Fibroblast of the aortic adventitia (primary cell): ENCODE measurements at places on chromosomes 1 and 21. TPM values are rescaled to one million over a fixed set of nuclear protein-coding genes. Genes with fewer than 3 reads are reported as not detected.

The KCND3 gene
- total RNA-seq, result 0.09 and 5.2 TPM in 2 replicates

The GCLM gene
- 13.2 and 35.2 TPM in 2 replicates for total RNA-seq

DNA sequence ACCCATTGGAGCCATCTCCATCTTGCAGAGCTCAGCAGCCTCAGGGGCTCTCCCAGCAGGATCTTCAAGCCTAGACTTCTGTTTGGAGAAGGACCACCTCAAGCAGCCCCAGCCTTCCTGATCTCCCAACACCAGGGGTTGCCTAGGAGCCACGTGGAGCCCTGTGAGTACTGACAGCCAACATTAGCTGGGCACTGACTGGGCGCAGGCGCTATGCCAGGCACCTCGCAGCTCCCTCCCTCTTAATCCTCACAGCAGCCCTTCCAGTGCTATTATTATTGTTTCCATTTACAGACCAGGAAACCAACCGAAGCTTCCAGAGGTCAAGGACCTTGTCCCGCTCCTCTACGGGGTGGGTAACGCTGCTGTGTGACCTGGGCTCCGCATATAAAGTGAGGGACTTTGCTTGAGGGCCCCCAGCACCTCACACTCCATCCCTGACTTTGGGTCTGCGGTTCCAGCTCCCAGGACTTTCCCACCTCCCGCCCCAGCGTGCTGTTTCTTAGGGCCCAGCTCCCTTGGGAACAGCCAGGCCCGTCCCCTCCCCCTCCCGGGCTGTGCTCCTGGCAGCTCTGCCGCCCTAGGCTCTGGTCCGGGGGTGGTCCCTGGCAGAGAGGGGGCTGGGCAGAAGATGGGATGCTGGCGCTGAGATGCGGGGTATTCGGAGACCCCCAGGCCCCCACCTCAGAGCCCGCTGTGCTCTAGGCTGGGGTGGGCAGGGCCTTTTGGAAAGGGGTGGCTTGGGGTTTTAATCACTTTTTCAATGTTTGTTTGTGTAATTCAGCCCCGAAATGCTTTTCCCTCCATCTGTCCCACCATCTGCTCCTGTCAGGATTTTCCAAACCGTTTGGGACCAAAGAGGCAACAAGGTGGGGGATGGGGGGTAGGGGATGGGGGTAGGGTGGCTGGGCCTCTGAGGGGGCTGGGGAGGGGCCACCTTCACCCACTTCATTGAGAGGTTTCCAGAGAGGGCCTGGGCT lies 4.1 kb upstream of the HPCA start:
- DNase-seq, result no peak

The CFAP141 gene
- total RNA-seq, result not detected in 2 replicates

DNA sequence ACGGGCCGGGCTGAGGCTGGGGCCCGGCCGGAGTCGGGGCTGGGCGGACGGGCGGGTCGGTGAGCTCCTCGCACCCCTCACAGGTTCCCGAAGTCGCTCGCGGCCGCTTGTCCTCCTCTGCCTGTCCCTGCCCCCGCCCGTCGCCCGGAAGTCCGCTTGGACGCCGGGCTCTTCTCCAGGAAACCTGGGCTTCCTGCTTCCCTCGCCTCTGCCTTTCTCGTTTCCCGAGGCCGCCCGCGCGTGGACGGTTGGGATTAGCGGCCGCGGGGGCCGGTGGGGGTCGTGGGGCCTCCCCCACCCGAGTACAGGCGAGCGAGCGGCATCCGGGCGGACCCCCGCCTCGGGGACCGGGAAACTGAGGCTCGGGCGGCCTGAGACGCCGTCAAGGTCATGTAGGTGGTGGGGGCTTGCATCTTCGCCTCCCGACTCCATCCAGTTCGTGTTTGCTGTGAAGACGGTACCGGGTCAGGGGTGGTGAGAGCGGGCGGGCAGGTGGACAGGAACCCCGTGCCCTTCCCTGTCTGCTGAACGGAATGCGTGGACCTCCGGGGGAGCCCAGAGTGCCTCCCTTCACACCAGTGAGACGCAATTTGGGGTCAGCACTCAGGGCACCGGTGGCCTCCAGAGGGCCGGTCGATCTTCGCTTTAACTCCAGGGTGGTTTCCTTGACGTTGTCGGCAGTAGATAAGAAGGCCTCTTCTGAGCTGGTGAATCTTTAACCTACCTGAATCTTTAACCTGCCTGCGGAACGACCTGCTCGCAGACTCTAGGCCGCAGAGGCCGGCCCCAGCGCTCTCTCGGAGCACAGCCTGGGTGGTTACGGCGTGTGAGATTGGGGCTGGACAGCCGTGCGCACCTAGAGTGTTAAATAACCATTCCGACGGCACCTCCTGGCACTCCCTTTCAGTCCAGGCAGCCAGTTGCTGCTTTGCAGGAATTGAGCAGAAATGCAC lies 686 bp downstream of the ARF1 start:
- DNase-seq, result peak; percentile 22

The SELP gene
- total RNA-seq, result under 0.01 TPM in 1 of 2 replicates, not detected in the other

DNA sequence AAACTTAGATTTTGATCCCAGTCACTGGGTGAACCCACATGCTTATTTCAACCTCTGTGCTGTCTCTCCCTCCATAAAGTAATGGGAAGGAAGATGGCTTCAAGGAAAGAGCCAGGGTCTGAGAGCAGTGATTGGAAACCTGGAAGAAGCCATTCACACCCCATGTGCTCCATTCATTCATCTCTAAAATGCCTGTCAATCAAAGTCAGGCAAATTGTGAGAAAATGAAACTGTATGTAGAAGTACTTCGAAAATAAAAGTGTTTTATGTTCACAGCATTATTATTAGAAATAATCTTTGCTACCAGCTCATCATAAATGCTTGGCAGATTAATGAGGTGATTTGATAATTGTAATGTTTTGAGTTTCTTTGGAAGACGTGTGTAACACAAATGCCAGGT lies 61.0 kb downstream of the ACP6 start:
- DNase-seq, result no peak

GRCh38 chr1:37477198-37477931 lies 3.0 kb downstream of the ZC3H12A start:
- DNase-seq, result peak; percentile 50

The C1orf56 gene
- total RNA-seq, result 0.82 and 3.3 TPM in 2 replicates

The TFF1 gene
- not detected in 2 replicates for total RNA-seq

The MYCBP gene
- total RNA-seq, result 8.9 and 10.5 TPM in 2 replicates

DNA sequence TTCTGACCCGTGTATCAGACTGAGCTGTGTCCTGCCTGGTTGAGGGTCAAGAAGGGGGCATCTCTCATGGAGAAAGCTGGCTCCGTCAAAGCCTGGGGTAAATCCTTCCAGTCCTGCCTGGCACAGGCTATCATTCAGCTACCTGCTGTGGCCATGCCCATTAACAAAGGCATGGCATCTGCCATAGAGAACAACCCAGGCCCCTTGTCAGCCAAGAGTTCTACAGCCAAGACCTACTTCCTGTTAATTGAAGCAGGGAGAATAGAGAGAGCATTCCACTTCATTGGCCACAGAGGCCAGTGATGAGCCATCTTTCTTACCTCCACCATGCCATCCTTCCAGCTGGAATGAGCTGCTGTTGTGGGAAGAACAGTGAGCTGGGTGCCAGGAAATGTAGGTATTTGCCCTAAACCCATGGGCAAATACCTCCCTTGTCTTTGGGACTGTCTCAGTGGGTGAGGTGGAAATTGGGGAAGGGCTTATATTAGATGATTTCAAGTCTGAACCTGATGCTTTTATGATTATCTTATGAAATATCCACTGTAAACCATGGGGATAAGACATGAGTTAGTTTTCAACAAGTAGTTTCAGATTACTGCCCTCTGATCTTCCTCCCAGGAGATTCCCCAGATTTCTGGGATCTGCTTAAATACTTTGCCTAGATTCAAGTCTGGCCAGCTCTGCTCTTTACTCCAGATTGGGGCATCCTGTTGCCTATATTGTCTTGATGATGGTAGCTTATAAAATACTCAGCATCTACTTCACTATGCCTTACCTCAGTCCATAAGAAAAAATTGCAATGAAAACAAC lies 11.2 kb upstream of the KCNQ4 start:
- no peak for DNase-seq

- no peak for DNase-seq
Observed at GRCh38 chr1:12081648-12082396, 18.7 kb downstream of the TNFRSF8 start.

The OR6N1 gene
- total RNA-seq, result 0.16 TPM in 1 of 2 replicates, not detected in the other

- peak; percentile 34 for DNase-seq
Observed at GRCh38 chr1:165737196-165737595, 31.5 kb downstream of the TMCO1 start.

The MYOM3 gene
- total RNA-seq, result under 0.01 TPM in 1 of 2 replicates, not detected in the other

The SERTAD4 gene
- 16.7 TPM in 1 of 2 replicates, not detected in the other for total RNA-seq

- no peak for DNase-seq
Observed at GRCh38 chr1:226123591-226124471, 61.3 kb downstream of the H3-3A start.

The ILDR2 gene
- total RNA-seq, result 0.09 and 0.25 TPM in 2 replicates

- no peak for DNase-seq
Observed at GRCh38 chr1:229368347-229368746, 25.5 kb upstream of the CCSAP start.

The S100A12 gene
- not detected in 2 replicates for total RNA-seq

The TMEM269 gene
- 0.09 TPM in 1 of 2 replicates, not detected in the other for total RNA-seq

DNA sequence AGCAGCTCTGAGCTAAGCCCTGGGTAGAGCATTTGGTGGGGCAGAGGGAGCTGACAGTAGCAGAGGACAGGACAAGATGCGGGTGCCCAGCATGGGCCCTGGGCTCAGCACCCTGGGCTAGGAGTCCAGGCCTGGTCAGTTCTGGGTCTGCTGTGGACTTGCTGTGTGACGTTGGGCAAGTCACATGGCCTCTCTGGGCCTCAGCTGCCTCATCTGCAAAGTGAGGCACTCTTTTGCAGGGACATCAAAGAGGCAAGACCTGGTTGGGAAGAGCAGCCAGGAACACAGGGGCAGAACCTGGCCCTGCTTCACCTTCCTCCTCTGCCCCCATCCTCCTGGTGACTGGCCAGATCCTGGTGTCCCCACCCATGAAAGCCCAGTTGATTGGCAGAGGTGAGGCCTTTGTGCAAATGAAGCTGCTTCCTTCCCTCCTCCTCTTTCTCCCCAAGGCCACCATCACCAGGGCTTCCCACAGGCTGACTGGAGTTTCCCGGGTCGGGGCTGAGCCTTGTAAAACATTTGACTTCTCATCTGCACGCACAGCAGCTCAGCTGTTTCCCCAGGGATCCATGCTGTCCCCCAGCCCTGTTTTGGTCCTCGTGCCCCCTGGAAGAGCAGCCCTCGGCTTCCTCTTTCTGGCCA lies 350.5 kb downstream of the MATN1 start:
- DNase-seq, result no peak

The S100A14 gene
- total RNA-seq, result 0.18 TPM in 1 of 2 replicates, not detected in the other

DNA sequence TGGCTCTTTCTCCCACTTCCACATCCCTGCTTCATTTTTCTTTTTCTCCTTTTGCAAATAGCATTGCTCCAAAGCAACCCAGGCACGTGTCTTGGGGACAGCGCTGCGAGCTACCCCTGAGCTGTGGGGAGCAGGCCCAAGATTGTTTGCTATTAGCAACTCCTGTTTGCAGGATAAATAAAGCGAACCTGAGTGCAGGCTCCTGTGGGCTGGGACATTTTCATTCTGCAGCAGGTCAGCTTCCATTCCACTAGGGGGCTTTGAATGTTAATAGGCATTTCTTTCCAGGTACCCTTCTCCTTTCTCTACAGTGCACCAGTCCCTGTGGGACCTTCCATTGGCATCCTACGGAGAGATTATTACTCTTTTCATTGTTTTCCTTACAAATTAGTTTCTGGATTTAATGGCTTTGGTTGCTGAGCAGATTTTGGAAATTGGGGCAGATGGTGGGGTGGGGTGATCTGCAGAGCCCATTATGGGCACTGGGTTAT lies 54.0 kb downstream of the OLFML3 start:
- no peak for DNase-seq

DNA sequence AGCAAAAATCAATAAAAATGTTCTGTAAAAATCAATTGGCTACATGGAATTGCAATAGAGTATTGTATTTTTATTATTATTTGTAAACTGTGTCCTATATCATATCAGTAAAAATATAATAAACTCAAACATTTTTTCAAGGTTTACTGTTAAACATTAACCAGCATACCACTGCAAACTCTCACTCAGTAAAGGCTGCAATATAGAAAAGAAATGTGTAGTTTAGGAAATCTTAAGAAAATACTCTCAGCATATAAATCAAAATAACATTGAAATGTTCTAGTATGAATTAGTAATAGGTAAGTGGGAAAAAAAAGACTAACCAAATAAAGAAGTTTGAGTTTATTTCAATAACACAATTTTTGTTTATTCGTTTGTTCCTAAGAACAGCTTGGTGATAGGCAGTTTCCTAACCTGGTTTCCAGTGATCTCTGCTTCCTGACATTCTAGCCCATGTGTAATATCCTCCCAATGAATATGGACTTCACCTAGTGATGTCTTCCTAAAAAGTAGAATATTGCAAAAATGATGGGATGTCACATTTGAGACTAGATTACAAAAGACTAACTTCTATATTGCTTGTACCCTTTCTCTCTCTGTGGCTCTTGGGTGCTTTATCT lies 870.1 kb downstream of the BRINP3 start:
- DNase-seq, result no peak

The COL9A2 gene
- total RNA-seq, result 1.8 and 7.0 TPM in 2 replicates
